ENCODE measurements at places on chromosomes 11 and 22.

- no peak for DNase-seq
These were observed 114.0 kb downstream of the ZNF280B start for GRCh38 chr22:22394591-22394990.

DNA sequence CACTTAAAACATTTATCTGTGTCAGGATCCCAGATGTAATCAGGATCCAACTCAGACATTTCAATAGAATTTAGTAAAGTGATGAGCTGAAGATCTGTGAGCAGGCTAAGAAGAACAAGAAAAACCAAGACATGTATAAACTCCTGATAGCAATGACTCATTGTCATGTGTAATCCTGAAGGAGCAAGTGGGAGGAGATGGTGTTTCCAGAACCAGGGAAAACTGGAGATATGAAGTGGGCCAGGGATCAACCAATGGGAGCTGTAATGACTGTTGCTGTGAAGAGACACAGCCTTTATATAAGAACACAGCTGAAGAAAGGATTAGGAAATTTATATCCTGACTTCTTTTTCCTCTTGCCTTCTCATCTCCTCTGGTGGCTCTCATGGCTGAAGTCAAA lies 682.5 kb upstream of the ARHGAP42 start:
- DNase-seq, result no peak

GRCh38 chr22:19549428-19549827 lies 25.2 kb upstream of the CLDN5 start:
- DNase-seq, result no peak

DNA sequence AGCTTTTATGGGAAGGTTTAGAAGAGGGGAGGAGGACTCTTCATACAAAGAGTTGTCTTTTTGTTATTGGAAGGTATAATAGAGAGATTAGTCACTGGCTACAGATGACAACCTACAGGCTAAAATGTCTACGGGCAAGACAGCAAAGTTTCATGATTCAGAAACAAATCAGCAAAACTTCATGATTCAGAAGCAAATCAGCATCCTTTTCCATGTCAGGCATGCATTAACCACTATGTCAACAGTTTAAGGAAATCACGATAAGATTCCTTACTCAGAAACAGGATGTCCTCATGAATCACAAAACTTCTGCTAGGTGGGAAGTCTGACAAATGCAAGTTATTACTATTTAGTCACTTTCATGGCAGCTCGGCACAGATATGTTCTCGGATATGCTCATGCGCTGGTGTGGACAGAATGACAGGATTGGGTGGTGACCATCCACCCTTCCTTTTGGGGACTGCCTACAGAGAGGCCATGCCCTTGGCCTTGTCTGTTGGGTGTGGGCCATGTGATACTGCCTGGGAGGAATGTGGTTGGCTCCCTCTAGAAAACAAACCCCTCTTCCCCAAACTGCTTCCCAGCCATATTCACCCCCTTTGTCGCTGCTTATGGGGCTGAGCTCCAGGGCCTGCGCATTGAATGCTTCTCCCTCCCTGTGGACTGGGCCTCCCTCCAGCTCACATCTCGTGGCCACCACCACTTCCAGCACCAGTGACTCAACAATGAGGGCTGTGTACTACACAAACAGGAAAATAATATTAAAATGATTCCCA lies 10.1 kb downstream of the C11orf91 start:
- no peak for DNase-seq

- no peak for DNase-seq
These were observed 19.3 kb upstream of the TMPRSS5 start for GRCh38 chr11:113725407-113725806.

DNA sequence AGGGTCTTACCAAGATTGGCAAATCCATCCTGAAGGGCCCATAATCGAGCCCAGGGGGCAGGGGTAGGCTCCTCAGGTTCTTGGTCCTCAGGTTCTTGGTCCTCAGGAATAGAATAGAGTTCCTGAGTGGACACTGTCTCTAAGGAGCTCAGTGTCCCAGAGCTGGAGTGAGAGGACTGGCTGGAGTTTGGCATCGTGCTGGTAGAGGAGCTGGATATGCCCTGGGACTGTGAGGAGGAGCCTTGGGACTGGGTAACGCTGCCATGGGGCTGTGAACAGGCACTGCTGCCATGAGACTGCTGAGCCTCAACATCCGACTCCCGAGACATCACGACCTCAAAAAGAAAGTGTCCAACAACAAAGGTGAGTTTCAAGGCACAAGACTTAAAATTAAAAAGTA lies 7.2 kb downstream of the CHEK2 start:
- DNase-seq, result no peak

DNA sequence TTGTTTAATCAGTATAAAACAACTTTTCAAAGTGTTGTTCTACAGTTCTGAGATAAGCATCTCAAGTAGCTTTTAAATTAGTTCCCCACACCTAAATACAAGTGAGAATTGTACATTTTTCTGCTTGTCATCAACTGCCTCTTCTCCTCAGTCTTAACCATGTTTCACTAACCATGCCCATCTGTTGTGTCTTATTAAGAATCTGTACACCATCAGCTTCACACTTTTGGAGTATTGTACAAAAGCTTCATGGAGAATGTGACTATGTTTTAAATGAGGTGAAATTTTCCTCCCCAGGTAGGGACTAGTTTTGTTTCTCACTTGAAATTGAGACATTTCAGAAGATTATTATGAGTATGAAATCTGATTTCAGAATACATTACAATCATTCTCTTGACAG lies 52.4 kb downstream of the SIK2 start:
- no peak for DNase-seq
